Stromal cell of bone marrow (primary cell): ENCODE measurements at places on chromosomes 5 and 9.

- no peak for DNase-seq
Measured at GRCh38 chr5:95718738-95719137, 12.4 kb upstream of the RHOBTB3 start.

GRCh38 chr9:91421128-91421765 lies 2.4 kb downstream of the NFIL3 start:
- DNase-seq = no peak

DNA sequence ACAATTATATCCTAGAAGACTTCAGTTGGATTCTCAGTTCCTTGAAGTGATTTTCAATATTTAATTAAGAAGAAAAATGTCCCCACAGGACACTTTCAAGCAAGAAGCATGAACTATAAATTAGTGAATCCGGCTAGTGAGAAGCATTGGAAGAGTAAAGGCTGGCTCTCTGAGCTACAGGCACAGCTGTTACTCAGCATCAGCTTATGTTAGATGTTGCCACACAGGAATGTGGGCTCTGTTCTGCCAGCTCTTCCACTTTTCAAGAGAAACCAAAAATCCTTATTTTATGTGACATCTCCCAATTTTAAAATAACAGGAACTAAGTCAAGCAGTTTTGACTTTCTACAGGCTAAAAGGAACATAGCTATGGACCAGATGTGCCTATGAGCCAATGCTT lies 14.9 kb downstream of the ZNF474 start:
- DNase-seq = no peak

GRCh38 chr5:10615693-10616092 lies 51.8 kb downstream of the ANKRD33B start:
- DNase-seq = no peak

- no peak for DNase-seq
Measured at GRCh38 chr9:135320331-135320730, 159.3 kb upstream of the PPP1R26 start.

GRCh38 chr5:31981361-31981945 lies 192.7 kb downstream of the GOLPH3 start:
- no peak for DNase-seq

DNA sequence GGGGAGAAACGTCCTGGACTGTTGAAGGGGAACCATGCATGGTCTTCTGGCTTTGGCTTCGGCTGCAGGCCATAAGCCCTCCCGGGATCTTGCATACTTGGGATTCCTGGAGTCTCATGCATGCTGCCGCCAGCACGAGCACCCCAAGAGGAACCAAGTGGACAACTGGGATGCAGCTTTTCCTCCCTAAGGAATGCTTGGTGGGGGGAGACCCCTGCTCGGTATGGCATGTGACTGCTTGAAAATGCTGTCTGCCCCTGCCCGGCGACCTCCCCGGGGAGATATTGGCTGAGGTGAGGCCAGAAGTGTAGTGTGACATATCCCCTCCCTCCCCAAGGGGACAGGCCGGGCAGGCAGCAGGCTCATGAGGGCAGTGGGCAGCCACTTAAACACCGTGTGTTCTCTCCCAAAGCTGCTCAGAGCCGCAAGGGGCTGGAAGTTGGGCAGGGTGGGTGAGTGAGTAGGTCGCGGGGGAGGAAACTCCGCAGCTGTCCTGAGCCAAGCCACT lies 15.7 kb downstream of the TMEM171 start:
- DNase-seq = no peak

- no peak for DNase-seq
Measured at GRCh38 chr5:117182104-117182503, 607.5 kb upstream of the SEMA6A start.

GRCh38 chr9:31347082-31347617 lies 1037.3 kb upstream of the ACO1 start:
- peak; percentile 18 for DNase-seq

- DNase-seq = no peak
Measured at GRCh38 chr9:72313507-72313906, 51.5 kb downstream of the ZFAND5 start.

GRCh38 chr9:99105152-99106043 lies 485 bp downstream of the TGFBR1 start:
- peak; percentile 52 for DNase-seq

GRCh38 chr5:79109527-79110492 lies 1.8 kb upstream of the BHMT start:
- DNase-seq = no peak
